ENCODE measurements at places on chromosomes 2 and 18.

GRCh38 chr2:144738749-144739148 lies 218.8 kb upstream of the ZEB2 start:
- DNase-seq: no peak

- no peak for DNase-seq
These were observed 79.5 kb downstream of the COX7A2L start for GRCh38 chr2:42281416-42282081.

- no peak for DNase-seq
These were observed 26.5 kb upstream of the MCFD2 start for GRCh38 chr2:46942143-46942526.

GRCh38 chr2:27042985-27043634 lies 8.4 kb upstream of the AGBL5 start:
- no peak for DNase-seq

DNA sequence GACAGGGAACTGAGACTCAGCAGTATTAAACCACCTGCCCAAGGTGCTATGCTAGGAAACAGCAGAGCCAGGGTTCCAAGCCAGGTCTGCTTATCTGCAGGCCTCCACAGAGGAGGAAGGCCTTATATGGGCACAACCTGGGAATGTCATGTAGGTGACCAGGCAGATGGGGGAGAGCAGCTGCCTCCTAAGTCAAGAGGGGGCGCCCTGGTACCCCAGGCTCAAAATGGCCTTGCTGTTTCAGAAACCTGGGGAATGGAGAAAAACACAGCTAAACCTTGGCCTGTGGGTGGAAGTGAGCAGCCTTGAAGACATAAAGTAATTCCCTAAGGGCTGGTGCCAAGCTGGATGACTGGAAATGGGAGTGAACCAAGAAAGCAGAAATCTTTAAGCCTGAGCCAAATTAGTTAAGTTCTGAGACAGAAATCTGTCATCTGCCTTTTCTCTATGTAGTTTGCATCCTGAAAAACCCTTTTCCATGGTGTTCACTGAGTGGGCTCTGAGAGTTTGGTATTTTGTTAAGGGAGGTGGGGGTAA lies 79.1 kb downstream of the MAPK4 start:
- DNase-seq: no peak

GRCh38 chr2:2692599-2693389 lies 361.7 kb upstream of the MYT1L start:
- DNase-seq: no peak

All from neural crest cell (in vitro differentiated cells).